Hematopoietic multipotent progenitor cell treated with erythropoietin and hydrocortisone succinate and interleukin-3 and kit ligand, for 8 days (in vitro differentiated cells): ENCODE measurements at places on chromosomes 2 and 18.

DNA sequence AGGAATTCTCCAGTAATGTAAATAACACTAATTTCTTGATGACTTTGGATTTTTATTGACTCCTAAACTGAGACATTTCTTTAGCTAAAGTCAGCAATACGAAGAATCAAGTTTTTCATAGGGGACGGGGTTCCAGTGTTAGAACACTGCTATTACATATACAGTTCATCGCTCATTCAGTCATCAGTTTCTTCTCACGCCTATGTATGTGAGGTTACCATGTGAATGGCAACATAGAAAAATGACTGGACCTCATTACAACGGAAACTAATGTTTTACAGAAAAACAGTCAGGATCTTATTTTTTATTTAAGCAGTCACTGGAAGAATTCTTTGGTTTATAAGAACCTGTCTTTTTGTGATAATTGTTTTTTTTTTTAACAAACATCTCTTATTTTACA lies 56.4 kb downstream of the THADA start:
- DNase-seq, result no peak

GRCh38 chr18:75276818-75277609 lies 66.4 kb downstream of the TSHZ1 start:
- no peak for DNase-seq

DNA sequence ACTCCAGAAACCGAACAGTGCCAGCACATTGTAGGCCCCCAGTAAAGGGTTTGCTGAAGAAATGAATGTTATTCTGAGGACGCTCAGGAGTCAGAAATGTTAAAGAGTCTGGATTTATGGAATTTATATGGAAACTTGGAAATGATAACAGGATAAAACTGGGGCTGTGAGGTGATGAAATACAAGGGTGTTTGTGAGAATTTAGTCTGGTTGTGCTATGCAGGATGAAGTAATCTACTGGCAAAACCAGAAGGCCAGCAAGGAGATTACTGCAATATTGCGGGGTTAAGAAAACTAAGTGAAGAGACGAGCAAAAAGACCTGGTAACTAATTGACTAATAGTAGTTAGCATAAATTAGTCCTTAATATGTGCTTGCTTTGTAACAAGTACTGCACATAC lies 467.8 kb downstream of the ZEB2 start:
- no peak for DNase-seq

DNA sequence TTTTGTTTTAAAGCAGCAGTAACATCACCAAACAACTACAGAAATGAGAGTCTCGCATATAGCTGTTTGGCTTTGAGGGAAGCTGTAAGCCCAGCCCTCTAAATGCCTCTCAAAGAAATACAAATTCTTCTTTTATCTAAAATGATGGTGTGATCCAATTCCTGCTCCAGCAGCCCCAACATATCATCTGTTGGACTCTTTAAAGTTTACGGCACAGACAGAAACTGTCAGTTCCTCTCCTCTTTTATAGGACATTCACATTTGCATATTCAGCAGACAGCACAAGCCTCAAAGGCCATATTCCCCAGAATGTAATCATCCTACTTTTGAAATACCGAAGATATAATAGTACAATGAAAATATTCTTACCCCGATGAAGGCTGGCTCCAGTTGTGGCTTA lies 216.9 kb upstream of the REV1 start:
- no peak for DNase-seq

DNA sequence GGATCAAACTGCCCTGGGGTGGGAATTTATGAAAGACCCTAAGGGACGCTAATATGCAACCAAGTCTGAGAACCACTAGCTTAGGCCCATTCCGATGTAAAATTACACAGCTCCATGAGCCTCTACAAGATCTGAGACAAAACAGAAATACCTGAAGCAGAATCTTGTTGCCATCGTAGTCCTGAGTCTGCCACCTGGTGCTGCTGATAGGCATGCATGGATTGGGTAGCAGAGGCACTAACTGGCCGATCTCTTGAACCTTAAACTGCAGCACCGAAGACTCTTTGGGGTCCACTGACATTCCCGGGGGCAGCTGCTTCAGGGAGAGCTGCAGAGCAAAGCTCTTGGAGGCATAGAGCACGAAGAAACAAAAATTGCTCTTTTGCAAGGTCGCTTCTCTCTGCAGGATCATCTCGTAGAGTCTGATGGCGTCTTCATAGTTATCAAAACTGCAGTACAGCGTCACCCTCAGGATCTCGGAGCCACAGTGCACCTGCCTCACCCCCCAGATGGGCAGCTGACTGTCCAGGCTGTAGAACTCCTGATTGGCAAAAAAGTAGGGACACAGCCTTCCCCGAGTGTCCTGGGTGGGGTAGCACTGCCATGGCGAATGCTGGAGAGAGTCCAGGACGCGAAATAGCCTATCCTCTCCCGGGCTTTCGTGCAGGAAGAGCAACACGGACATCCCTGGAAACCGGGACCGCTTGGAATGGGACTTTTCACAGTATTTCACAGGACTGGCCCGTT lies 848 bp downstream of the FAM124B start:
- DNase-seq, result peak; percentile 70

DNA sequence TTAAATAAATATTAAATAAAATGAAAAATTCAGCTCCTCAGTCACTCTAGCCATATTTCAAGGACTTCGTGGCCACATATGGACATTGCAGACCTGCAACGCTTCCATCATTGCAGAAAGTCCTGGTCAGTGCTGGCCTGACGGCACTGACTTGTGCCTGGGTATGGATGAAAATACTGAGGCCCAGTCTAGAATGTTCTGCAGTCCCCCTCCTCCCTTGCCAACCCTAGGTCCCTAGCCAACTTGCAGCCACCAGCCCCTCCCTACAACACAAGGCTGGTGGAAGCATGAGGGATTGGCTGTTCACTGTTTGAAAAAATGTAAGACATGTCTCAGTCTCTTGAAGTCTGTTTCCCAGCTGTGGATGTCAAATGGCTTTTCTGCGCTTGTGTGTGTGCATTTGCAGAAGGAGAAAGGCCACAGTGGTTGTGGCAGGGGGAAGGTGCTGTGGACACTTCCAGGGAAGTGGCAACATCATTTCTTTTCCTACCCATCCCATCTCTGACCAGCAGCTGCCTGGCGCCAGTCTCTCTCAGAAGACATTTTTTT lies 9.9 kb downstream of the IGFBP5 start:
- DNase-seq, result no peak

- no peak for DNase-seq
Measured at GRCh38 chr2:66305718-66306117, 129.2 kb upstream of the MEIS1 start.

DNA sequence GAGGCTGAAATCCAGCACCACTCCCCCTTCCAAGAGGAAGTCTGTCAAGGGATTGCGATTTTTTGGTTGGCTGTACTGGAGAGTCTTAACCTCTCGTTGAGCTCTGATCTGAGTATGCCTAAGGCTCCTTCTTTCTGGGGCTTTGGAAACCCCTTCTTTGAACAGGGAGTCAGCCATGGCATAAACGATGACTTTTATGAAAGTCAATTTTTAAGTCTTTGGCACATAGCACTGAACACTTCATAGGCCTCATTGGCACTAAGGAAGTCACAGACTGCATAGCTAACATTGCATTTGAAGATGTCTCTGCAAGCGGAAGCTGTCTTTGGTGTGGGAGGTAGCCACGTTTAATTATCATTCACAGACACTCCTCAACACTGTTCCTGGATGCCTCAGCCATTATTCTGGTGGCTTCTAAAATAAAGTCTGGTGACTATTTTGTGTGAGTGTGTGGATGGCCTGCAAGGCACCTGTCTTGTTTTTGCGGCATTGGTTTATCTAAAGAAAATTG lies 148.2 kb upstream of the NCK2 start:
- no peak for DNase-seq
